ENCODE measurements at places on chromosomes 12 and 14.

DNA sequence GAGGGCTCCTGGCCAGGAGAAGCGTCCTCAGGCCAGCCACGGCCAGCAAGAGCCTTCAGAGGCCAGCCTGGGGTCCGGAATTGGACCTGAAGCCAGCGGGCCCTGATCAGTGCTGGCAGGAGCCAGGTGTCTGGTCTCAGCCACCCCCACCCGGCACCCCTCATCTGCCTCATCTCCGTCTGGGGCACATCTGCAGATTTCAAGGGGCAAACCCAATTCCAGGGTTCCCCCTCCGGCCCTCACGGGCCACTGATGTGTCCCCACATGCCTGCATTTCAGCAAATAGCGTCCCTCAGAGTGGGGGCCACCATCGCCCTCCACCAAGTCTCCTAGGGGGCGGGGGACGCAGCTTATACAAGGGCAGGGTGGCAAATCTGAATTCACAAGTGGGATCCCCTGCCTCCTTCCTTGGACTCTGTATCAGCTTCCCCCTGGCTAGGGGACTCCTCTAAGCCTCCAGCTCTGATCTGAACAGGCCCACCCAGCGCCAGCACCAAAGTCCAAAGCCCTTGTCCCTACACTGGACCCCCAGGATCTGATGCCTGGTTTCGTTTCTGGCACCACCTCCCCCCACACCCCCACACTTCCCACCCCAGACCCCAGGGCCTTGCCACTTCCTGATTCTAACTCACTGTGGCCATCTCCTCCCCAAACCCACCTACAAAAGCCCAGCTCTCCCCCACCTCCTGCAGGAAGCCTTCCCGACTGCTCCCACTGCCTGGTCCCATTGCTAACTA lies 10.1 kb downstream of the TMEM179 start:
- DNase-seq, result no peak

- no peak for DNase-seq
Observed at GRCh38 chr12:145369-145960, 68.5 kb downstream of the SLC6A12 start.

- DNase-seq, result no peak
Observed at GRCh38 chr12:110957652-110958051, 37.3 kb upstream of the MYL2 start.

DNA sequence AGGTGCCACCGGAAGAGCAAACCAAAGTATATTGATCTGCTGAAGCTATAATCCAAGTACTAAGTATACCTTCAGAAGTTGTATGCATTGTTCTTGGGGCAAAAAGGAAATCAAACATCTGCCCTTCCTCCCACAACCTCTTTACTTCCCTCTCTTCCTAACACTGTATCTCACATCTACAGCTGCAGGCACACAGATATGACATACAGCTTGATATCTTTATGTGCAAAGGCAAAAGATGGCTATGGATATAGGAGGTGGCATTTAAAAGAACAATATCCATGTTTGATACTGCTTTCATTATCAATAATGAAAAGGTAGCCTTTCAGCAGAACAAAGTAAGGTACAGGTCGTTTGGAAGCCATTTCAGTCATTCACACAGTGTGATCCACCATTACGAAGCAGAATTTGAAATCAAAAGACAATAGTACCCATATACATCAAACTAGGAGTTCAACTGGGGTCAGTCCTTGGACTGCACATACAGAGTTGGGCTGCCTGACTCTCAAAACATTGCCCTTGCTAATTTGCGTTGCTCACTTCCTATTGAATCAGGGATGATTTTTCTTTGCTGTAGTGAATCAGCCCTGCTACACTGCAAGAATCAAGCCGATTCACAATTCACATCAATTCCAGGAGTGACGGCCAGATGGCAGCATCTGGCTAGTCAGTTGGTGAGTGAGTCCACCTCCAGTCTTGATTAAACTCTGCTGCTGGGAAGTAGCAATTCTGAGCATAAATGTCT lies 8.9 kb downstream of the ANG start:
- DNase-seq, result no peak

GRCh38 chr14:33586806-33587205 lies 364.1 kb downstream of the EGLN3 start:
- no peak for DNase-seq

Measured in C1 segment of cervical spinal cord (tissue), 14 donors.